Testis (tissue), 5 donors: ENCODE measurements at places on chromosomes 5 and 9. TPM values are rescaled to one million over a fixed set of nuclear protein-coding genes. Genes with fewer than 3 reads are reported as not detected.
A peak's percentile ranks its signal among the peaks of the same experiment; 100 is the strongest.

- DNase-seq: peak; percentile 79
Measured at GRCh38 chr9:74770508-74771261, 117.0 kb downstream of the TRPM6 start.

- no peak for DNase-seq
Measured at GRCh38 chr5:122163121-122164069, 34.0 kb downstream of the ZNF474 start.

DNA sequence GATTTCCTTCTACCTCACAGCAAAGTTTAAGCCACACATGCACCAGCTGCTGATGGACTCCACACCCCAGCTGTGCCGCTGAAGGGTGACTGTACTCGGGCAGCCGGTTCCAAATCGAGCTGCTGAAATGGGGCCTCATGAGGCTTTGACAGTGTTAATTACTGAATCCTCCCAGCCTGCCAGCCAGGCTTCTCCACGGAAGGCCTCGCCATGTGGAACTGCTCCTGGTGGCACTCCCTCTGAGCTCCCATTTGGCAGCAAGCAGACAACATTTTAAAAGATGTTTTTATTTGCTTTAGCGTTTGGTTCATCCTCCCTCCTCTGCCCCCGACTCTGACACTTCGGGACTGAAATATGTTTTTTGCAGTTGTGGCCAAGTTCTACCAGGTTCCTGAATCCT is 479.4 kb upstream of the MPDZ start:
- no peak for DNase-seq

DNA sequence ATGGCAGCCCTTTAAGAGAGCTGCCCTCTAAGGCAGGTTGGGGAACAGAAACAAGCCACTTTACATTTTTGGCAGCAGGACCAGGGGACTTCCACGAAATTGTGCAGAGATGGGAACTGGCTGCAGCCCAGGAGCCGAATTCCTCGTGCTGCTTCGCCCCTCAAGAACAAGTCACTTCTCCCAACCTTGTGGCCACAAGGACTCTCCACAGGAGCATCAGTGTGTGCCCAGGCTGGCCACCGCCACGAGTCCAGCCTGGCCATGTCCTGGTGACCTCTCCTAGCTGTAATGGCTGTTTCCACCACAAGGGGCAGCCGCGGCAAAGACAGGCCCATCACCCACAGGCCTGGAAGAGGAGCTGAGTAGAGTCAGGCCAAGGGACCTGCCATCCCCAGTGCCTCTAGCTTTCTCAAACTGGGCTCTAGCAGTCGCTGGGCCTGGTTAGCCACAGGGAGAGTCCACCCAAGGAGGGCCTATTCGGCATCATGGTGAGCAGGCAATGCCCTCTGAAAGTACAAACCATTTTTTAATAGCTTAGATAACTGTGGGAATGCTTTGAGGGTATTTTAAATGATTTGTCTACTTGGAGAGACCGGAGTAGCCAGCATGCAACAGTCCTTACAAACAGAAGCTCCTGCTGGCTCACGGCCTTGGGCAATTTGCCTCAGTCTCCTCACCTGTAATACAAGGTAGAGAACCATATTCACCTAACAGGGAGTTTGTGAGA is 129.0 kb downstream of the COL23A1 start:
- peak; percentile 87 for DNase-seq

DNA sequence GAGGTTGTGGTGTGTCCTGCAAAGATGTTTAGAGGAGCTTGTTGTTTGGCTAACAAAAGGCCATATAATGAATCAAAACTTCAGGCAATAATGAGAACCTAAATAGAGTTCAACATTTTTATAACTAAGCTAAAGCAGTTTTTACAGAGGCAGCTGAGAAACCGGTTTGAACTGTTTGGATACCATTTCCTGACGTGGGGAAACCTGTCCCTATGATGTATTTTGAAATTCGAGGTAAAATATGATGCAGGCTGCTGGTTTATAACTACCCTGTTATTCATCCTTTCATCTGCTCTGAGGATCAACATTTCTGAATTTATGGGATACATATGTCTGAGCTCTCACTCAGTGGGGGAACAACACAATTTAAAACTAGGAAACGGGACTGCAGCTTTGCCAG is 289.5 kb upstream of the IRX2 start:
- no peak for DNase-seq

GRCh38 chr5:64742821-64743220 is 25.7 kb downstream of the SREK1IP1 start:
- DNase-seq: no peak

- DNase-seq: no peak
Measured at GRCh38 chr5:41182666-41183065, 30.7 kb downstream of the C6 start.

DNA sequence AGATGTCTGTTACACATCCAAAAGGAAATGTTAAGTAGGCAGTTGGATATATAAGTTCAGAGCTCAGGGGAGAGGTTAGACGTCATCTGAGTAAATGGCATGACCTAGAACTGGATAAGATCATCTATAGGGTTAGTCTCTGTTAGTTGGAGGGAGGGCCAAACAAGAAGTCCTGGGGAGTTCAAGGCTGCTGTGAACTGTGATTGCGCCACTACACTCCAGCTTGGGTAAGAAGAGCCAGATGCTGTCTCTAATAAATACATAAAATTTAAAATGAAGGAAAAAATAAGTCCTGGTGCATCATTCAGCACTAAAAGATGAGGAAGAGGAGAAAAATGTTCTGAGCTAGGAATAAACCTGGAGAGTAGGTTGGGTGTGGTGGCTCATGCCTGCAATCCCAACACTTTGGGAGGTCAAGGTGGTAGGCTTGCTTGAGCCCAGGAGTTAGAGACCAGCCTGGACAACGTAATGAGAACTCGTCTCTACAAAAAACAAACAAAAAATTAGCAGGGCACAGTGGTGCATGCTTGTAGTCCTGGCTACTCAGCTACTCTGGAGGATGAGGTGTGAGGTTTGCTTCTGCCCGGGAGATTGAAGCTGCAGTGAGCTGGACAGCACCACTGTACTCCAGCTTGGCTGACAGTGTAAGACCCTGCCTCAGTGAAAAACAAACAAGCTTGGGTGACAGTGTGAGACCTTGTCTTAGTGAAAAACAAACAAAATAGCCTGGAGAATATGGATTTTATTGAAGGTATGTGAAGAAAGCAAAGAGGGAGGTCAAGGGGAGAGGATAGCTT is 123.6 kb downstream of the ACTBL2 start:
- no peak for DNase-seq

GRCh38 chr9:6415266-6415665 is 2.3 kb downstream of the UHRF2 start:
- no peak for DNase-seq

The RANBP6 gene
- 16.0 TPM for total RNA-seq

The MAN1B1 gene
- 122 TPM for total RNA-seq

The LCN10 gene
- total RNA-seq: 11.7 TPM

The PRR16 gene
- total RNA-seq: 0.68 TPM

The ALDOB gene
- total RNA-seq: 0.79 TPM

The LSM11 gene
- total RNA-seq: 9.8 TPM

The ANKRD20A1 gene
- total RNA-seq: 30.2 TPM
